ENCODE measurements at places on chromosomes 3 and 15.
A peak's percentile ranks its signal among the peaks of the same experiment; 100 is the strongest.

DNA sequence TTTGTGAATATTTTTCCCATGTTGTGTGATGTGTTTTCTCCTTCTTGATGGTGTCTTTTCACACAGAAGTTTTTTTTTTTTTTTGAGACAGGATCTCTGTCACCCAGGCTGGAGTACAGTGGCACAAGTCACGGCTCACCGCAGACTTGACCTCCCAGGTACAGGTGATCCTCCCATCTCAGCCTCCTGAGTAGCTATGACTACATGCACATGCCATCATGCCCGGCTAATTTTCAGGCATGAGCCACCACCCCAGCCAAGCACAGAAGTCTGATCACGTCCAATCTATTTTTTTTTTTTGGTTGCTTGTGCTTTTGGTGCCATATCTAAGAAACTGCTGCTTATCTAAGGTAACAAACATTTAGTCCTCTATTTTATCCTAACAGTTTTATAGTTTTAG is 24.6 kb downstream of the TOMM70 start:
- DNase-seq, result no peak

GRCh38 chr3:111241960-111242359 is 170.3 kb downstream of the NECTIN3 start:
- DNase-seq, result no peak

- no peak for DNase-seq
Observed at GRCh38 chr15:95365511-95366107, 964.9 kb upstream of the NR2F2 start.

DNA sequence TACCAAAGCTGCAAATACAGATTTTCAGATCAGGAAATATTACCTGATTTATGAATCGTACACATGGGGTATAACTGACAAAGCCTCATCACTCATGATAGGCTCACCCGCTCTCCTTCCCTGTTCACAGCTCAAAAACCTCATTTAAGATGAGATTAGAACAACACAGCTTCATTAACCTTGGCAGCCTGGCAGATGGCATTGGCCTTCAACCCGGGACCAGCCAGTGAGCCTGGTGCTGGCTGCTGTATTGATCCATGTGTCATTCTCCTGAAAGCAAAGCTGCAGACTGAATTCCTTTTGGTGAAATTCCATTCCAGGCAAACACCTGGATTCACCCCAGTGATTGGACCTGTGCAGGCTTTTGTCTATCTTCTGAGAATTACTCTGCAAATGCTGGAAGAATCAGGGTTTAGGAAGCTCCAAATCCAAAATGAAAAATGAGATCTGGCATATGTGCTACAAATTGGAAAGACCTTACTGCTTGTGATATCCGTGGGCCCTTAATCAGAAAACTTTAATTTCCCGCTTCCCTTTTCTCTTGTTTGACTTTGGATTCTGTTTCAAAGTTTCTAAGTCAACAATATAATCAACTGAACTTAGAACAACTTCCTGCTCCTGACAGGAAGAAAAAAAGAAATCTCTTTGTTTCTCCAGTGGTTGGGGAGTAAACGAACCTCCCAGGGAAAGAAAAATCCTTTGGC is 189.1 kb upstream of the KBTBD8 start:
- no peak for DNase-seq

DNA sequence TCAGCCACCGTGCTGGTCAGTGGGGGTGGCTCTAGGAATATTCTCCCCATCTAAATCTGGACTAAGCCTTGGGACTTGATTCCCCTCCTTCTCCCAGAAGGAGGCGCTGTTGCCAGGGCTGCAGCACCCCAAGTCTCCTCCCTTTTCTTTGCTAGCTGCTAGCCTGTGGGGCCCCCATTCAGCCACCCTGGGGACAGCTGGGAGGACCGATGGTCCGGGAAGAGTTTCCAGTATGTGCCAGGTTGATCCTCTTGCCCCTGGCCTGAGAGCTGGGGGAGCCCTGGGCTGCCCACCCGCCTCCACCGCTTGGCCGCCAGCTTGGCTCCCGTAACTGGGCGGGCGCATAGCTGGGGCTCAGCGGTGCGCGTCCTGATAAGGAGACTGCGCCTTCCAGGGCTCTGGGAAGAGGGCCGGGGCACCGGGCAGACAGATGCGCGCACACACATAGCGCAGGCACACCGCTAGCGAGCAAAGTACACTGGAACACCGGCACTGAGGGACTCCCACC is 4.2 kb downstream of the SMAD6 start:
- DNase-seq, result no peak

DNA sequence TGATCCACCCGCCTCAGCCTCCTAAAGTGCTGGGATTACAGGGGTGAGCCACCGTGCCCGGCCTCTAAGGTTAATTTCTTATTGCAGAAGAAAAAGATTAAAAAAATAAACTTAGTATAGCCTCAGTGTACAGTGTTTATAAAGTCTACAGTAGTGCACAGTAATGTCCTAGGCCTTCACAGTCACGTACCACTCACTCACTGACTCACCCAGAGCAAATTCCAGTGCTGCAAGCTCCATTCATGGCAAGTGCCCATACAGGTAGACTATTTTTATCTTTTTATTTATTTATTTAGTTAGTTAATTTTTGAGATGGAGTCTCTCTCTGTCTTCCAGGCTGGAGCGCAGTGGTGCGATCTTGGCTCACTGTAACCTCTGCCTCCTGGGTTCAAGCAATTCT is 3.2 kb upstream of the FLNB start:
- DNase-seq, result no peak

- peak; percentile 8 for DNase-seq
Observed at GRCh38 chr3:44439499-44440295, 37.8 kb downstream of the ZNF445 start.

DNA sequence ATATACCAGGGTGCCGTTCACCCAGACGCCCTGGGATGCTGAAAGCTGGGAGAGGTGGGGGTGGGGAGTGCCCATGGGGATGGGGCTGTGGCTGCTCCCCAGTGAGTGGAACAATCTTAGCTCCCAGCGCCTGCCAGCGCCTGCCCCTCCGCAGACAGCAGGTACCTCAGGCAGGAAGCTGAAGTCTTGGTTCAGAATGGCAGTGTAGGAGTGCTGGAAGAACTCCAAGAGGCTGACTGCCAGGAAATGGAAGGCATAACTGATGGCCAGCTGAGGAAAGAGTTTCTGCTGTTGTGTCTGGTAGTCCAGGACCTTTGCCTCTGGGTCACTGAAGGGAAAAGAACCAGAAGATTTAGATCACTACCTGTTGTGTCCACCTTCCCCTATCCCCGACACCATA is 8.4 kb downstream of the ACOX2 start:
- DNase-seq, result no peak

DNA sequence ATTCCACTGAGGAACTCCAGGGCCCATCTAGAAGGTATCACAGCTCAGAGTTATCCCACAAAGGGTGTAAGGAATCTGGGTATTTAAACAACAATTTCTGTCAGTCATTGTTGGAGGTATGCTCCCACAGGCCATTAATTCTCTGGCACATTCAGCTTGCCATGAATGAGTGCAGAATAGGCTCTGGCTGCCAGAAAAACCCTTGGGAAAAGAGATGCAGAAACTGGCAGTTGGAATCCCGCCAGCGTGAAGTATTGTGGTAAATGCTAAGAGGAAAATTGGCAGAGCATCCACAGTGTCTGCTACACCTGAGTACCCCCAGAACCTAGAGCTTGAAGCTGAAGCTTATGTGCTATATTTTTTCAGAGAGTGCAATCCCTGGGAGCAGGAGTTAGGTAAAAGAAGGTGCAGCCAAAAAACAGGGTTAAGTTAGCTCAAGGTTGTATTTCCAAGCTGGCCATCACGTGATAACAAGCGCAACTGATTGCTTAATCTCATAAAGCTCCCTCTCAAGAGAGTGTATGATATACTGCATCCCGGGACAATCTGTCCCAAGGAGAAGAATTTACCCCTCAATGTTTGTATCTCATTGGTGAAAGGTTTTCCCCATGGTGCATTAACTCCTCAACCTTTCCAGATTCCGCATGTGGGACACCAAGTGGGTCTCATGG is 94.2 kb upstream of the ACP3 start:
- DNase-seq, result no peak

- no peak for DNase-seq
Observed at GRCh38 chr3:168266335-168266734, 170.6 kb upstream of the GOLIM4 start.

DNA sequence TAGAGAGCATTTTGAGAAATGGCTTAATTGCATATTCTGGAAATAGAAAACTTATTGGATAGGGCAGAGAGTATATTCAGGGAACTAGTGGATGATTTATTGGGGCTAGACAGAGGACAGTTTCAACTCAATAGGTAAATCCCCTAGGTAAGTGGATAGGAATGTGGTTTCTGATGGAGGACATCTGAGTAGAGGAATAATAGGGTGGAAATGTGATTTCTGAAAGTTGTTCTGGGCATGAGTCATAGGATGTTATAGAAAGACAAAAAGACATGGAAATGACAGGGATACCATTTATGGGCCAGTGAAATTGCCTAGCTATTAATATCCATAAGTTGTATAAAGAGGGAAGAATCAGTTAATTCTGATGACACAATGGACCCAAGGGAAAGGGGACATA is 563.3 kb upstream of the GOLIM4 start:
- DNase-seq, result no peak

DNA sequence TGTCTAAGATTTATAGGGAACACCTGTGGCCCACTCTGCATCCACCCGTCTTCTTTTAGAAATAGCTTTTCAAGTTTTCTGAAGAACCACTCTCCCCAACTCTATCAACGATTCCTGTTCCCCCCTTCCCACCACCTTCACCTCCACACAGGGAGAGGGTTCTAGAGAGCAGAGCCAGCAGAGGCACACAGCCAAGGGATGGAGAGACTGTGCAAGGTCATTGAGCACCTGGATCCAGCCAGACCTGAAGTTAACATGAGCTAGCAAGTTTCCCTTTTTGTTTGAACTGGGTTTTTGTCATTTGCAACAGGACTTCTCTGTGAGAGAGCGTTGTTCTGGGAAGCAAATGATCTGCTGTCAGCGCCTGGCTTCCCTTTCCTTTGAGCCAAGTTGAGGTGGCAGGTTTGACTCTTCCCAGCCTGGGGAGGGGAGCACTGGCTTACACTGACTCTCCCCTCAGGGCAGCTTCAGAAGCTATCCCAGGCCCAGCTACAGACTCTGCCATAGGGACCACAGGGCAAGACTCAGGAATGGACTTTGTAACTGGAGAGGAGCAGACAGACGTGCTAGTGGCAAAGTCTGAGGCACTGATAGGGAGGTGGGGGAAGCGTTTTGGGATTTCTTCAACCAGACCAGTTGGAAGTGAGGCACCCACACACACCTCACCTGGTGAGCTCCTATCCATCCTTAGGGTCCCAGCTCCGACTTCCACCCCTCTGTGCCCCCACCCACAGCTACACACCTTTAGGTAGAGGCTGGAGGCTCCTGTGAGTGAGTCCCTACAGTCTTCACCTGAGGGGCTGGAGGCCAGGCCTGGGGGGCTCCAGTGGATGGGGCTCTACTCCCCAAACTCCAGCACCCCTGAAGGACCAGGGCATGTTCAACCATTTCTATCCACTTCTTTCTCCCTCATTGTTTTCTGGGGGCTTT is 19.4 kb upstream of the PLXNA1 start:
- DNase-seq, result no peak

GRCh38 chr3:80087767-80088166 is 320.0 kb upstream of the ROBO1 start:
- no peak for DNase-seq

DNA sequence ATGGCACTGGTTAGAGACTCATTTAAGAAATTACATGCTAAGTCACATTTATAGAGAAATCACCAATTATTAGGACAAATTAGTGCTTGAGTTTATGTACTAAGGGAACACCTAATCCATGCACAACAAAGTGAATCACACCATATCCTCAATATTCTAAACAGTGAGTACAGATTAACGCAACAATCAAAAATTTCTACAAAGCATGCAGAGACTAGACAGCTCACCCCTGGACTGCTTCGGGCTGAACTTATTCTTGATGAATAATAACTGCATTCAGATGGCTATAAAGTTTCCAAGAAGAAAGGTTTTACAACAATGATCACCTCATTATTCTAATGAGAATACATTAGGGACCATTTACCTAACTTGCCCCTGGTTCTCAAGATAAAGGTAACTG is 66.5 kb downstream of the LRRFIP2 start:
- no peak for DNase-seq

DNA sequence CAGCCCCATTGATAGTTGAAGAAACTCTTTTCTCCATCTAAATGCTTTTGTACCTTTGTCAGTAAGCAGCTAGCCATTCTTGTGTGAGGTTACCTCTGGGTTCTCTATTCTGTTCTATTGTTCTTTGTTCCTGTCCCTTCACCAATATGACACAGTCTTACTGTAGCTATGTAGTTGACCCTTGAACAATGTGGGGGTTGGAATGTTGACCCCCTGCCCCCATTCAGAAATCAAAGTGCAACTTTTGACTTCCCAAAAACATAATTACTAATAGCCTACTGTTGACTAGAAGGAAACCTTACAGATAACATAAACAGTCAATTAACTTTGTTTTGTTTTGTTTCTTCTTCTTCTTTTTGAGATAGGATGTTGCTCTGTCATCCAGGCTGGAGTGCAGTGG is 18.7 kb downstream of the KLHL18 start:
- no peak for DNase-seq

- DNase-seq, result peak; percentile 14
Observed at GRCh38 chr3:129481766-129482332, 41.8 kb downstream of the IFT122 start.

- DNase-seq, result no peak
Observed at GRCh38 chr15:99016680-99017321, 9.2 kb upstream of the PGPEP1L start.

DNA sequence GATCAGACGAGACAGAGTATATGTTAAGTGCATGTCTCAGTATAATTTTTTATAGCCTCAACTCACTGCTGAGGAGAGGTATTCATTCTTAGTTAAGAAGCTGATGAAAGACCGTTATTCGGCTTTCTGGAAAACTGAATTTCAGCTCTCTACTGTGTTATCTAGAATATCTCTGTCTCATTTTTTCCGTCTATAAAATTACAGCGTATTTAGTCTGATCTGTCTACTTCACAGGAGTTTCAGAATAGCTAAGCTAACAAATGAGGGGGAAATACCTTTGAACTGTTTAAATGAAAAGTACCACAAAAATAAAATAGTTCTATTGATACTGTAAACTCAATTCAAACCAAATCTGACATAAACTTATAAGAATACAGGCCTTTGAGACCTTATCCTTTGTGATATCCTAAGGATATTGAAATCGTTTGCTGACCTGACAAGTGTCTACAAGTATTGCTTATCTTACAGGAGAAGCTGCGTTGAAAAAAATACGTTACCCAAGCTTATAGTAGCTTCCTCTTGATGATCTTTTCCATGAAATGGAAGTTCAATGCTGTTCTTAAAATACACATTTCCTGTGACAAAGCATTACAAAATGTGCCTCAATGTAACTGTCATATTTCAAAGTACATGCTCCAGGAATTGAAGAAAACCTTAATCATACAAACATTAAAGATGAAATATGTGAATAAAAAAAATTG is 104.6 kb downstream of the IL1RAP start:
- DNase-seq, result no peak

GRCh38 chr3:119380697-119381096 is 82.7 kb downstream of the TMEM39A start:
- no peak for DNase-seq
